ENCODE measurements at places on chromosomes 3 and 15.

GRCh38 chr15:66936861-66937582 is 128.4 kb upstream of the SMAD3 start:
- no peak for DNase-seq

- no peak for DNase-seq
These were observed 84.4 kb upstream of the RGMA start for GRCh38 chr15:93173369-93173768.

DNA sequence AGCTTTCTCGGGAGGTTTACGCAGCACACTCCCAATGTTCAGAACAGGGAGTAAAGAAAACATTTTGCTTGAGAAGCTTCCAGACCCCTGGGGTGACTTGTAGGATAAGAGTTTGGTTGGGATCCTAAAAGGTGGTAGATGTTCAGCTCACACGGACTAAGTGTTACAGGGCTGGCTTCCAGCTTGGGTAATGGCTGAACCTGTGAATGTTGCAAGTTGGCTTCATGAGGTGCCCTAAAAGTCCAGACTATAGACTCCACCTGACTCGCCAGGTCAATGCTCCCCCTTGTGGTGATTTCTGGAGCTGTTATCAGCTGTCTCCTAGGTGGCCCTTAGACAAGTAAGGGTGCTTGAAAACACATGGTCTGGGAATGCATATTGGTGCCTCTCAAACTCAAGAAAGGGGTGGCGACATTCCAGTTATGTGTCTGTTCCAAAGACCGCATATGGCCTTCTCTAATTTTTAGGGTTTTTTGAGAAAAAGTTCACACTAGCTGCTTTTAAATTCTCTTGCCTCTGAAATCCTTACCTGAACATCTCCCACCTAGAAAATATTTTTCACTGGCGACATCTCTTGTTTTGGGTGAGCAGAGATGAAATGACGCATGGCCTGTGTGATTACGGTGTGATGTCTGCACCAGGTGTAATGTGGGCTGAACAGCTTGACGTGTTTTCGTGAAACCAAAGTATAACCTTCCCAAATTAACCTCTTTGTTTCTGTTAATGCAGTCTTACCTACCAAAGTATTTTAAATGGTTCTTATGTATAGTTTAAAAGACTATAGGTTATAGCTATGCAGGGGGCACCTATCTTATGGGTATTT is 175.7 kb upstream of the KBTBD8 start:
- DNase-seq = peak; percentile 47

DNA sequence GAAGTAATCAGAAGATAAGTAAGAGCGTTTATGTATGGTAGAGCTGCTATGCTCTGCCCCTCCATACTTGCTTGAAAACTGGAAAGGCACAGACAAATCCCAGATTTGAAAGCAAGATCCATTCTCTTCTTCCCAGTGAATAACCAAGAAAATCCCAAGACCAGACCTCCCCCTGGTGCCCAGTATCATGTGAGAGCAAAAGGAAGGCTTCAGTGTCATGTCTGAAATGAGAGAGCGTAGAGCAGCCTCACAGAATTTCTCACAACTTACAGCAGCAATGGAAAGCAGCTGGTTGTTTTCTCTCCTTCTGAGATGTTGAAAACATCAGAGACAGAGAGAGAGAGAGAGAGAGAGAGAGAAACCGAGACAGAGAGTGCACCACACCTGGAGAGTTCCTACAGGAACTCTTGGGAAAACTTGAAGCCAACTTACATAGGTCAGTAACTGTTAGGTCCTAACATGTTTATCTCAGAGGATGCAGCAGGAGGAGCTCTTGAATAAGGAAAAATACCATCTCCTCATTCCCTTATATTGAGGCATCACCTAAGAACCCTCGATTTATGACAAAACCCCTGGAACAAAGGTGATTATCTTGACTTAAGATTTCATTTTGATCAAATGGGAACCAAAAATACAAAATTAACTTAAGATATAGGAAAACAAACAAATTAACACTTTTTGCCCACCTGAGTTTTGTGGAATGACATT is 273.3 kb downstream of the NSUN3 start:
- DNase-seq = no peak

- no peak for DNase-seq
These were observed 419.0 kb upstream of the TGFBR2 start for GRCh38 chr3:30187366-30187765.

DNA sequence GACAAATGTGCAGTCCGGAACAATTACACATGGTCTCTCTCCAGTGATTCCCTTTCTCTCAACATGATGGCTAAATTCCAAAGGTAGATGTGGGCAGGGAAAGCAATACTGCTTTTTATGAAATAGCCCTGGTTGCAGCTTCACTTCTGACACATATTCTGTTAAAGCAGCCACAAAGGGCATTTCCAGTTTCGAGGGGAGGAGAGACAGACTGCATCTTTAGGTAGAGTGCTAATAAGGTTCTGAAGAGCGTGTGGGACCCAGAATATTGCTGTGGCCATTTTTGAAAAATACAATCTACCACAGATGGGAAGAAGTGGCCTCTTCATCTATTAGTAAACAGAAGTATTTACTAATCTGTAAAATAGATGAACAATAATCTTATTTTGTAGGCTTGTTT is 139.3 kb upstream of the PEX5L start:
- DNase-seq = no peak

GRCh38 chr3:54146506-54147239 is 24.3 kb downstream of the CACNA2D3 start:
- DNase-seq = no peak

DNA sequence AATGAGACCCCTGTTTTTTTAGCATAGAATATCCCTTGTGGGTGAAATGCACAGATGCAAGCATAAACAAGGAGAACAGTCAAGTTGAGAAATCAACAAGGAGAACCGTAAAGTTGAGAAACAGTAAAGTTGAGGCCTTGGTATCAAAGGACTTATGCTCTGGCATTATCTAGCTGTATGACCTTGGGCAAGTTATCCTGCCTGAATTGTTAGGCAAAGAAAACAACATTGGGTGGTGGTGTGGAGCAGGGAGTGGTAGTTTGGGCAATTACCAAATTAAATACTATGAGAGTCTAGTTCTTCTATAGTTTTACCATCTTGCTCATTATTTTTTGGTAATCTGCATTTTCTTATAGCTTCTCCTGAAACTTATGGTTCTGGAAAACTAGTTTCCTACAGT is 573.4 kb upstream of the ARPP21 start:
- DNase-seq = no peak
